ENCODE measurements at places on chromosomes 7 and 10. TPM values are rescaled to one million over a fixed set of nuclear protein-coding genes. Genes with fewer than 3 reads are reported as not detected.

FZD8 gene
- 0.03 TPM for polyA plus RNA-seq

KIF20B gene
- polyA plus RNA-seq, result 10.6 TPM

PARD3 gene
- polyA plus RNA-seq, result 0.40 TPM

DNA sequence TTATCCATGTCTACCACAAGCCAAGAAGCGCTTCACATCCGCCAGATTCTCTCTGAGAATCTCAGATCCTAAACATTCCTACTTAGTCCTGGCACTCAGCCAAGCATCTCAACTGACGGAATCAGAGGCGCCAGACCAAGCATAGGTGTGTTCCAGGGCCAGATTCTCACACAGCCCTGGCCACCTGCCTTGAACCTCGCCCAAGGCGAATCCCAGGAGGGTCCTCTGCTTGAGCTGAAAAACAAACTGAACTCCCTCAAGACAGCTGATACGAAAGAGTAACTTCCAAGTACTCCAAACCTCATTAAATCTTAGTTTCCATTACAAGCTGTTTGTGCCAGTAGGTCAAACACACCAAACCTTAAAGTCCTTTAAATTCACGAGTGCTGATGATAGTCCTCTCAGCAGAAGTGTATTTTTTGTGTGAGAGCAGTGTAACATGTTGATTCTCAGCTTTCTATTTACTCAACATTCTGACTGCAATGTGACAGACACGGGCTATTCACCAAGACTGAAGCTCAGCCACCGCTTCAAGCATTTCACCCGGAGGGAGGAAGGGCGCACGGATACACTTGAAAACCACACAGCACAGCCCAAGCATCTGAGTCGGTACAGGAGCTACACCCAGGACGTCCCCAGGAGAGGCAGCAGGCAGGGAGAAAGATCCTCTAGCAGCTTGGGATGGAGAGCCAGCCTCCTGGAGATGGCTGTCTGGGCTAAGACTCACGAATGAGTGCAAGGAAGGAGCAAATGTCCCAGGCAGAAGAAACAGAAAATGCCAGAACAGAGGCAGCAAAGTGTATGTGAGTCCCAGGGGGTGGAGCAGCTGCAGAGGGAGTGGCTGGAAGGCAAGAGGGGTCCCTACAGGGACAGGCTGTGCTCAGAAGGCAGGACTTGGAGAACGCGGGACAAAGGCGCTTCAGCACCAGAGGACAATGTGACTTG is 6.0 kb downstream of the PARD3 start:
- no peak for DNase-seq

GRCh38 chr7:118449797-118450567 is 225.5 kb downstream of the ANKRD7 start:
- DNase-seq, result no peak

Data from naive thymus-derived CD8-positive, alpha-beta T cell (primary cell).